ENCODE measurements at places on chromosomes 2 and 18.
A peak's percentile ranks its signal among the peaks of the same experiment; 100 is the strongest.

GRCh38 chr2:39068299-39069135, 52.3 kb downstream of the SOS1 start:
- no peak for DNase-seq
- H3K27me3 ChIP-seq = no peaks in the 10 kb centered on the region
- H3K36me3 ChIP-seq = peaks cover 22% of the 10 kb centered on the region
- H3K4me1 ChIP-seq = peaks cover 33% of the 10 kb centered on the region
- no peak overlapping the region for H3K4me3 ChIP-seq

DNA sequence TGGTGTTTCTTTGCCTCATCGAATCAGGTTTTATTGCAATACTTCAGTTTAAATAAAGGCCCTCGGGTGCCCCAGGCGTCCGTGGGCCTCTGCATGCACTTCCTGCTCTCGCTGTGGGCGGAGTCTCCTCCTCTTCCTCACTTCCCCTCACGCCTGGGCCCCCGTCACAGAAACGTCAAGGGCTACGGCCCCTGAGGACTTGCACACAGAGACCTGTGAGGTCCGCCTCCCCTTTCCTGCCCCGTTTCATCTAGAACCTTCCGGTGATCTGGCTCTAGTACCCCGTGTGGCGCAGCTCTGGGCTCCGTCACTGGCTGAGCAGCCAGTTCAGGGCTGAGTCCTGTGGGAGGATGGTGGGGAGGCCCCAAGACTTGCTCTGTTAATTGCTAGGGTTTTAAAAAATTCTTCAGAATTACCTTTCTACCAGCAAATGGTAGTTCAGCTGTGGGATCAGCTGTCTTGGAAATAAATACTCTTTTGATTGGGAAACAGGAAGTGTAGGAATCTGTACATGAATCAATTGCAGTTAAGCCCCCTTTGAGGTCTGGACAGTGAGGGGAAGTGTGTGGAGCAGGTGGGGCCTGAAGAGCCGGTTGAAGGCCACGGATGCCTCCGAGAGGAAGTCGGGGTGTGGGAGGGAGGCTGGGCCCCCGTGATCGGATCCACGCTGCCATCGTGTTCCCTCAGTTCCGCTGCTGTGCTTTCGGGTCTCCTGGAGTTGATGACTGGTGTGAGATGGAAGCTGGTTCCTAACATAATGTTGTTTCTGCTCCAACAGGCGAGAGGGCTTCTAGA, 10.2 kb downstream of the NFATC1 start:
- DNase-seq = peak; percentile 87
- peak overlapping the region; percentile 77 for H3K4me3 ChIP-seq
- H3K4me1 ChIP-seq = peaks cover 63% of the 10 kb centered on the region
- peak overlapping the region; percentile 94 for H3K27ac ChIP-seq

DNA sequence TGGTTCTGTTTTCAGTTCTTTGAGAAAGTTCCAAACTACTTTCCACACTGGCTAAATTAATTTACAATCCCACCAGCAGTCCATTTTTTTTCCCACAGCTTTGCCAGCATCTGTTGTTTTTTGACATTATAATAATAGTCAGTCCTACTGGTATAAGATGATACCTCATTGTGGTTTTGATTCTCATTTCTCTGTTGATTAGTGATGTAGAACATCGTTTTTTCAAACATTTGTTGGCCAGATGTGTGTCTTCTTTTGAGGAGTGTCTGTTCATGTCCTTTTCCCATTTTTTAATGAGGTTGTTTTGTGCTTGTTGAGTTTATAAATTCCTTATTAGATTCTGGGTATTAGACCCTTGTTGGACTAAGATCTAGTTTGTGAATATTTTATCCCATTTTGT, 376.8 kb upstream of the NT5C1B start:
- H3K27ac ChIP-seq = no peak overlapping the region
- peaks cover 3% of the 10 kb centered on the region for H3K36me3 ChIP-seq
- no peak overlapping the region for H3K4me3 ChIP-seq

DNA sequence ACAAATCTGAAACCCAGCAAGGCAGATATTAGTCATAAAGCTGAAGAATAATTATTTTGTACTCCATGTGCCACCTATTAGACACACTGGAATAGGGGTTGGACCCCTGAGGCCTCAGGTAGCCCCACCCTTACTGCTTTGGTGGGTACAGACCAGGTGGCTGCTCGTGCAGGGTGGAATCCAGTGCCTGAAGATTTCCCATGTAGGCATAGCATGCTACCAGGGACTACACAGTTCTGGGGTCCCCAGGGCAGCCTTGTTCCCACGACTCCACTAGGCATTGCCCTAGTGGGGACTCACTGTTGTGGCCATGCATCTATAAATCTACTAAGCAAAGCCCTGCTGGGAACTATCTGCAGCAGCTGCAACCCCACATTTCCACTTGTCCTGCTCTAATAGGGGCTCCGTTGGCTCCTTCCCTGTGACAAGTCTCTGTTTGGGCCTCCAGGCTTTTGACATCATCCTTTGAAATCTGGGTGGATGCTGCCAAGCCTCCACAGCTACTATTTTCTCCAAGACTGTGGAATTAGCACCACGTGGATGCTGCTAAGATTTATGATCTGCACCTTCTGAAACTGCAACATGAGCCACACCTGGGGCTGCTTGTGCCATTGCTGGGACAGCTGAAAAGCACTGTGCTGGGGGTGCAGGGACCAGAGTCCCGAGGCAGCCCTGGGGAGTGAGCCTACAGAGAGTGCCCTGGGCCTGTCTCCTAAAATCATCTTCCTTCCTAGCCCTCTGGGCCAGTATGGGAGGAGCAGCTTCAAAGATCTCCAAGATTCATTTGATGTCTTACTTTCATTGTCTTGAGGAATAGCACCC, 303.8 kb downstream of the FSIP2 start:
- H3K27me3 ChIP-seq = no peaks in the 10 kb centered on the region
- no peaks in the 10 kb centered on the region for H3K4me1 ChIP-seq
- H3K36me3 ChIP-seq = no peaks in the 10 kb centered on the region
- H3K4me3 ChIP-seq = no peak overlapping the region
- no peak for DNase-seq
- H3K27ac ChIP-seq = no peak overlapping the region

DNA sequence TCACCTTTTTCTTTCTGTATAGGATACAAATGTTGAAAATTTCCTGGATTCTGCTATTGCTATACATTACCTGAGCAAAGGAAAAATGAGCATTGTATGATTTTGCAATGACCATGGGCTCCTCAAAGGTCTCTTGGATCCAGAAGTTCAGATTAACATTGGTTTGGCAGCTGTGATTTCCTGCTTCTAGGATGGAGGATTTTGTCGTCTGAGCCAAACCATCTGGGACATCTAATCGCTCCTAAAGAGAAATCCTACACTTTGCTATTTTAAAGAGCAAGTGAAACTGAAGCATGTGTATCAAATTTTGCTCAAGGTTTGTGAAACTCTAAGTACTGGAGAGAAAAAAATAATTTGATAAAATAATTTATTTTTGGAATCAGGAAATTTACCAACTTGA, 115.1 kb upstream of the ST6GAL2 start:
- H3K4me3 ChIP-seq = no peak overlapping the region
- H3K4me1 ChIP-seq = peaks cover under 1% of the 10 kb centered on the region
- peaks cover under 1% of the 10 kb centered on the region for H3K27me3 ChIP-seq

- H3K27me3 ChIP-seq = peaks cover 2% of the 10 kb centered on the region
- no peaks in the 10 kb centered on the region for H3K4me1 ChIP-seq
- H3K36me3 ChIP-seq = no peaks in the 10 kb centered on the region
- DNase-seq = no peak
Observed at GRCh38 chr2:180614776-180615175, 365.6 kb upstream of the UBE2E3 start.

DNA sequence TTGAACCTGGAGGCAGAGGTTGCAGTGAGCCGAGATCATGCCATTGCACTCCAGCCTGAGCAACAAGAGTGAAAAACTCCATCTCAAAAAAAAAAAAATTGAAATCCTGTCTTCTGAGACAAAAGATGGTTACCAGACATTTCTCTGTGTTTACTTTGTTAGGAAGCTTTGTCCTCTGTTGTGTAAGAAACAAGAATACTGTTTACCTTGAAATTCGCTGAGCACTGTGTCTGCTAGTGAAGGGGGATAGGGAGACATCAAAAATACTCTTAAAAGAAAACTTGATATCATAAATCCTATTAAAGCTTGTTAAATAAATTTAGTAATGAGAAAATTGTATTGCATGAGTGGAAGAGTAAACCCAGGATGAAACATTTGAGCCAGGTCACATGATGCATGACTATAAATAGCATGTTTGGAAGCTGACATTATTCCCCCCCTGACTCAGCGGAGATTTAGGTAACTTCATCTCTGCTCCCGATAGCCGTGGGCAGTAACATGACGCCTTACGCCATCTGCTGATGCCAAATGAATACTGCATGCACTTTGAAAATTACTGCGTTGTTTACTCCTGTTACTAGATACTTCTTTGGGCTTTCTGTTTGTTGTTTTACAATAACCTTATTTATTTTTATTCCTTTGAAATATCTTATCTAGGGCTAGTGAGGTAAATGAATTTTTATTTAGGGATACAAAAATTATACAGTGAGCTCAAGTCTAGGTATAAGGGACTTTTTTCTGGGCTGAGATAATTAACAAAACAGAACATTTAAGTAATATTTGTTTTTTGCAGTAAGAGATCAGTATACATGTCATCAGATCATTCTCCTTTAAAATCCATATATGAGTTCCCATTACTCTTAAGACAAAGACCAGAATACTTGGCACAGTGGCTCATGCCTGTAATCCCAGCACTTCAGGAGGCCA, 134.9 kb downstream of the MAP3K20 start:
- peaks cover 2% of the 10 kb centered on the region for H3K27me3 ChIP-seq
- no peak overlapping the region for H3K27ac ChIP-seq
- peak; percentile 48 for DNase-seq
- H3K36me3 ChIP-seq = no peaks in the 10 kb centered on the region
- peaks cover 5% of the 10 kb centered on the region for H3K4me1 ChIP-seq
- no peak overlapping the region for H3K4me3 ChIP-seq

DNA sequence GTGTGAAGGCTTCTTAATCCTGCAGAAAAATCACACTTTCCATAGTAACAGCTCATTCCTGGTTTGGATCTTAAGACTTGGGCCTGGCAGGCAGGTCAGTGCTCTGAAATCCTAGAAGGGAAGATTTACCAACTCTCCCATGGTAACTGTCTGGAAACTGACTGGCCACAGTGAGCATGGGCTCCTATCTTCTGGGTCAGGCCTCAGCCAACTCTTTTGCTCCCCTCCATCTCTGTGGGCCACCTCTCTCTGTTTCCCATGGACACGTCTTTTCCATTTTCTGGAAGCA, 86.7 kb downstream of the ACAA2 start:
- H3K27me3 ChIP-seq = peaks cover 7% of the 10 kb centered on the region
- no peak overlapping the region for H3K4me3 ChIP-seq
- no peak for DNase-seq
- peaks cover 13% of the 10 kb centered on the region for H3K4me1 ChIP-seq

DNA sequence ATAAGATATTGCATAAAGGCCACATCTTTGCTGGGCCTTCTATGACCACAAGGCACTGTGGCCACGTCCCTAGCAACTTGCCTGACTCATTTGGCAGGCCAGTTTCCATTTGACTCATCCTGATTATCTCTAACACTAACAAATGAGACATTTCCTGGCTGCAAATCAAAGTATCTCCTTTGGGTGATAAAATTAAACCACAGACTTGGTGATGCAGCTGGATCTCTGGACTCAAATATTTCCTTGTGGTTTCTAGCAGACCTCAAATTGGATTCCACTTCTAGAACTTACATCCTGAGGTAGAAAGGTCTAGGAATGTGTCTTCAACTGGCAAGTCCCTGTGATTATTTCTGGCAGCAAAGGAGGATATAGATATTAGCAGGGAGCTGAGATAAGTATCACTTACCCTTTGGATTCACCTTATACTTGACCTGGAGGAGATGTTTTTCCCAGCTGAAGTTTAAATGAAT, 167.9 kb upstream of the NXPH2 start:
- H3K27ac ChIP-seq = no peak overlapping the region
- no peak for DNase-seq
- H3K36me3 ChIP-seq = no peaks in the 10 kb centered on the region
- no peaks in the 10 kb centered on the region for H3K4me1 ChIP-seq
- no peak overlapping the region for H3K4me3 ChIP-seq

DNA sequence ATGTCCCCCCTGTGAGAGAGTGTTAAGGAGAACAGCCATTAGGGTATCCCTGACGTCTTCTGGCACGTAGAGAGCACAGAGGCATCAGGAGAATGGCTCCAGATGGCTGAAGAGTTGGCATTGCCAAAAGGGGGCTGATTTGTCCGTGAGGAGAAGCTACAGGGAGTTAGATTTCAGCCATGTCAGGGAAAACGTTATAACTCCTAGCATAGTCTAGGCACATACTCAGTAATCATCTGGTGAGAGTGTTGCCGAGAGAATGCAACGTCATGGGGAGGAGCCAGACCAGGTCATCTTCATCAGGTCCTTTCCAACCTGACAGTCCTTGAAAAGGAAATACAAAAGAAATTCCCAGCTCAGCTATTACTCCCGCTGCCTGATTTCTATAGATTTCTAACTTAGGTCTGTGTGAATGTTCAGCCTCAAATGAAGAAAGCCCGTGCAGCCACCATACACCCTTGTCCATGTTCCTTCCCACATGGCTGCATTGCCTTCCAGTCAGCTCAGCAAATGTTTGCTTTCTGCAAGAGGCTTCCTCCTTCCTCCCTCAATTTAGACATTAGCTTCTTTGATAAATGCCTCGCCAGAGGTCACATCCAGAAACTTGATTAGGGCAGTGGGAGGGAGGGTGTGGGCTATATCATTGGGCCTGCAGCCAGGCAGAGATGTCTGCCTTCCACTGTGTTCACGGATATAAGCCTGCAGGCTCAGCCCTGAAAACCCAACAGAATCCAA, 93.0 kb downstream of the STPG4 start:
- peaks cover 9% of the 10 kb centered on the region for H3K4me1 ChIP-seq
- H3K27me3 ChIP-seq = no peaks in the 10 kb centered on the region
- no peak for DNase-seq
- no peak overlapping the region for H3K27ac ChIP-seq
- H3K36me3 ChIP-seq = peaks cover 6% of the 10 kb centered on the region
- H3K4me3 ChIP-seq = no peak overlapping the region

DNA sequence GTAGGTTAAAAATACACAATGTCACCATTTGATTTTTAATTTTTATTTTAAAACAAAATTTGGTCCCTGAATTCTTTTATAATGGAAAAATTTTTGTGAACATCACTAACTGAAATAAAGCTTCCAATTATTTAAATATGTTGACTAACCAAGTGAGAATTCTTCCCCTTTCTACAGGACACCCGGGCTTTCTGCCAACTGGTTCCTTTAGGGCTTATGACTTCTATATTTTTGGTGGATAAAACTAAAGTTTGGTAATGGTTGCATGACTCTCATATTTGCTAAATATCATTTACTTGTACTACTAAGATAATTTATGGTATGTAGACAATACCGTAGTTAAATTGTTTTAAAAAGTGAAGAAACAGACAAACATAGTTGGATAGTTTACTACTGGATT, 291.0 kb upstream of the DOK6 start:
- no peak overlapping the region for H3K4me3 ChIP-seq
- no peaks in the 10 kb centered on the region for H3K27me3 ChIP-seq
- no peaks in the 10 kb centered on the region for H3K36me3 ChIP-seq
- H3K27ac ChIP-seq = no peak overlapping the region
- DNase-seq = no peak

DNA sequence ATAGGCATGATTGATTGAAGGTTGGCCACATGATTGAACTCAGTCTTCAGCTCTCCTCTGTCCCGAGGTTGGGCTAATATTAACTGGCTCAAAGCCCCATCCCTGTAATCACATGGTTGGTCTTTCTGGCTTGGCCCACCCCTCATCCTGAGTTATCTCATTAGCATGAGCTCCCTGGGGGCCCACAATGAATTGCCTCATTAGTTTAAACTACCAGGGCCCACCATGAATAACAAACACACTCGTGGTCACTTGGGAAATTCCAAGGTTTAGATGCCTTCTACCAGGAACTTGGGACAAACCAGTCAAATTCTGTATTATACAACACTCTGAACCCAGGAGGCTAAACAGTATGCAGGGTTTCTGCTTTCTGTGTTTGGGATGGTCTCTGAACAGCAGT, 121.7 kb upstream of the B3GNT2 start:
- H3K4me1 ChIP-seq = no peaks in the 10 kb centered on the region
- no peak overlapping the region for H3K27ac ChIP-seq
- no peaks in the 10 kb centered on the region for H3K27me3 ChIP-seq
- H3K4me3 ChIP-seq = no peak overlapping the region
- no peak for DNase-seq
